Stimulated activated naive B cell treated with anti-CD40 and anti-IgM and Interleukin-4, amounts not matched to agents 10 μg/mL and 1 μg/mL and 100 μg/mL, for 72 hours (primary cell): ENCODE measurements at places on chromosomes 12 and 14.

- DNase-seq = no peak
These were observed 35.0 kb upstream of the FUT8 start for GRCh38 chr14:65377576-65377975.

- no peak for DNase-seq
These were observed 9.9 kb downstream of the SERPINA10 start for GRCh38 chr14:94282991-94283723.

GRCh38 chr12:42372154-42372791, 46.3 kb downstream of the PPHLN1 start:
- DNase-seq = peak; percentile 20

- no peak for DNase-seq
These were observed 612.7 kb upstream of the TBX3 start for GRCh38 chr12:115296613-115297198.

GRCh38 chr12:27614386-27614785, 81.9 kb upstream of the REP15 start:
- DNase-seq = no peak

- peak; percentile 50 for DNase-seq
These were observed at the start of gene DDN for GRCh38 chr12:48999371-49000131. TSS of gene DDN (minus strand) at chr12:48999375. CDS start at chr12:48999287, 88 bp downstream.

- DNase-seq = no peak
These were observed 24.9 kb downstream of the NAV3 start for GRCh38 chr12:77855548-77855947.

GRCh38 chr14:84963518-84963917, 566.4 kb upstream of the FLRT2 start:
- DNase-seq = no peak

- no peak for DNase-seq
These were observed 180.4 kb upstream of the HIF1A start for GRCh38 chr14:61514927-61515326.

DNA sequence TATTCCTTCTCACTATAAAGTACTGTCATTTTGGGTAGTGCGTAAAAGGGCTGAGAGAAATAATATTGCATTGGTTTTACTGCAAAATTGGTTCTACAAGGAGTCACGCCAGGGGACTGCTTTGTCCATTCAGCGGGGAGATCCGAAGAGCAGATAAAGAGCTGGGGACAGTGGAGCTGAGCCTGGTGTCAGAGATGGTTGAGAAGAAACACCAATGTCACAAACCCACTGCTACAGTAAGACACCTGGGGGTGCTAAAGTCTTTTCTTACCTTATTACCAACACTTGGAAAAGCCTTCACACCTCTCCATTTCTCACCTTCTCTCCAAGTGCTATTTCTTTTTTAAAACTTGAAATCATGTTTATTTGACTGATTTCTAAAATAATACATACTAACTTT, 14.1 kb downstream of the IL31 start:
- no peak for DNase-seq

DNA sequence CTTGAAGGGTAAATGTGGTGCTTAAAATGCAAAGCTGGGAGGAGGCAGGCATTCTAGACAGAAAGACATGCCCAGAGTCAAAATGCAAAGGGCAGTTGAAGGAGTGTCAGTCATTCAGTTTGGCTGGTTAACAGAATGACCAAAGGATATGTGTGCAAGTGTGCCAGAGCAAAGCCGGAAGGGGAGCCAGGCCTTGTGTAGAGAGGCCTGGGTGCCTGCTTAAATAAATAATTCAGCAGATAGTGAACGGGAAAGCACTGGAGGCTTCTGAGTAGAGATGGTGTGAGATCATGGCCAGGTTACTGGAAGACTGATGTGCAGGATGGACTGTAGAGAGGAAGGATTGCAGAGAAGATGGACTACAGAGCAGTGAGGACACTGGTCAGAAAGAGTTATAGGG, 244.9 kb downstream of the PRKD1 start:
- no peak for DNase-seq

GRCh38 chr14:54577977-54578376, 11.0 kb downstream of the SAMD4A start:
- no peak for DNase-seq

DNA sequence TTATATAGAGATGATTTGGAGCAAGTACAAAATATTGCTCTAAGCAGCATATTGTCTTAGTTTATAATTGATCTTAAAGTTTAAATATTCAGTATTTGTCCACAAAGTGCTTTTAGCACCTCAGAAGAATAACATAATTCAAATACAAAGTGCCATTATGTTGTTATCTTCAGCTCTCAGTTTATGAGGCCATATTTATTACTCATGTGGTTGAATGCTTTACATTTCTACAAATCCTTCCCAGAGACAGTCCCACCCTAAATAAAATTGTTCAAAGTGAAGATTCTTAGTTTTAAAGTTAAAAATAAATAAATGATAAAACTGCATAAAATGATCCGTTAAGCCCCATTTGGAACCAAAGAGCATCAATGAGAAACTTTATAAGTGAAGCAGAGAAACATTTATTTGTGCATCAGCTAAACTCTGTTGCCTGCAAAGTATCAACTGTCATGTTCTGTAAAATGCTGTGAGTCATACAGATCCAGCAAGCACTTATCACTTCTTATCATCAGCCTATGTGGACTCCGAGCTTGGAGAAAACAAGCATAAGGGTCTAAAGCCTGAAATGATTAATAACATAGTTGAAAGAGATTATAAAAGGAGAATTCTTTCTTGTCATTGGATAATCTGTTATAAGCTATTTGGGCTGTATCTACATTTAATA, 218.9 kb downstream of the ADAMTS20 start:
- no peak for DNase-seq

GRCh38 chr12:92854344-92854743, 74.8 kb downstream of the EEA1 start:
- no peak for DNase-seq

DNA sequence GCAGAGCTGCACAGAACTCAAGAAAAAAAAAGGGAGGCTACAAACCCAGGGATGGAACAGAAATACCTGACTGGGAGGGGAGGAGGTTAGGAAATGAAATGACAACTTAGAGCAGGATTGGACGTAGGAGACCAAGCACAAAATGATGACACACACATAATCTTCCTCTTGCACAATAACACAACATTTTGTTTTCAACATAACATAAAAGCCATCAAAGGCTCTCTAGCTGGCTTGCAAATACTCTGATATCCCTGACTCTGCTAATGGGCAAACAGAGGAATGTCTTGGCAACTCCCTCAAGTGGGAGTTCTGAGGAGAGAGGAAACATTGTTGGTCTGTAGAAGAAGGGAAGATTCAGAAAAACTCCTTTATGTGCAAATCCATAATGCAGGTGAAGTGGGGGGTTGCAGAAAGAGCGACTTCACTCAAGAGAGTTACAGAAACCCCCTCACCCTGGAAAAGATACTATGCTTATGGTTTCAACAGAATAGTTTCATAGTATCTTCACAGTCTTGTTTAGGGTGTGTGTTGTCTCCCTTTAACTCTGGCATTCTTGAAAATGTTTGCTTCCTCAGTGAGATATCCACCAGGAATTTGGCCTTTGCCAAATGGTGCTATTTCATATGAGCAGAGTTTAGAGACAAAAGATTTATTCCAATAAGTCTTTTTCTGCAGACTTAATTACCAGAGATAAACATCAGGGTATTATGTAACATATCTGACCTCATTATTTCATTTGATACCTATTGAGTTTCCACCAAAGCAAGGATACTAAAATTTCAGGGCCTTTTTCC, 43.8 kb upstream of the LTBP2 start:
- no peak for DNase-seq

GRCh38 chr12:117208206-117208605, 17.9 kb upstream of the FBXO21 start:
- no peak for DNase-seq

DNA sequence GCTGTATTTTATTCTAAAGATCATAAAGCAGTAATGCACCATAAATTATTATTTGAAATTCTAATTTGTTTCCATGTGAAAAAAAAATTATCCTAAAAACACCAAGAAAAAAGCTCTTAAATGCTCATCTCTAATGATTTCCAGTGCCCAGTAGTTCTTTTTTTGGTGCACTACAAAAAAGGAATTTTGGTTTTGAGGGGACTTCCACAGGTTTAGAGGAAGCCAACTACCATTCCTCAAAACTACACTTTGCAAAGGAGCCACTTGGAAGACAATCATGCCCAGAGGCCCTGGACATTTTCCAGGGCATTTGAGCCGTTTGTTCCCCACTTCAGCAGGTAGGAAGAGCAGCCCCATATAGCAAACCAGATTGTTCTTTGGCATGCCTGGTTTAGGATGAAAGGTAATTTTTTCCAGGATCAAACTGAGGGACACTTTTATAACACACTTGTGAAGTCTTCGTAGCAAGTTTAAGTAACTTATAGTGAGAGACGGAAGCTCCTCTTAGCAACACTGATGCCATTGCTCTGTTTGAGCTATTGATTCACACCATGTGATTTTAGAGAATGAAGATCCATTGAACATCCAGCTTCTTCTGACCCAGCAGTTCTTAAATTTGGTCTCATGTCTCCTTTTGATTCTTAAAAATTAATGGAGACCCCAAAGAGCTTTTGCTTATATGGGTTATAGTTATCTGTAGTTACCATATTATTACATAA, 187.9 kb downstream of the ETV6 start:
- no peak for DNase-seq

GRCh38 chr14:93705513-93706156, 82.7 kb downstream of the PRIMA1 start:
- DNase-seq = no peak

DNA sequence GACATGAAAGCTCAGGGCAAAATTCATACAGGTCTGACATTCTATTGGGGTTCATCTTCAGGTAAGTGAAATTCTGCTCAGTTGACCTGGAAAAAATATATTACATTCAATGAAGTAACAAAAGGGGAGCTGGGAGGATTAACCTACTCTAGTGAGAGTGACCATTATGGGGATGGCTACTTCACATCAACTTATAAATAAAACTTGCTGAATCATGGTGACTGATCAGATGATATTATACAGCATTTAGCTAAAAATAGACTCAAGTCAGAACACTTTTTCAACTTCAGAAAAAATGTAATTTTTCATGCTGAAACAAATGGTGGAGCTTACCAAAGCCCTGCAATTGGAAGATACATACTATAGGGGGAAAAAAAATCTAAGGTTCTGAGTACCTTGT, 800.2 kb downstream of the FSCB start:
- DNase-seq = no peak

GRCh38 chr14:90614696-90615516, 201.3 kb downstream of the TTC7B start:
- no peak for DNase-seq

DNA sequence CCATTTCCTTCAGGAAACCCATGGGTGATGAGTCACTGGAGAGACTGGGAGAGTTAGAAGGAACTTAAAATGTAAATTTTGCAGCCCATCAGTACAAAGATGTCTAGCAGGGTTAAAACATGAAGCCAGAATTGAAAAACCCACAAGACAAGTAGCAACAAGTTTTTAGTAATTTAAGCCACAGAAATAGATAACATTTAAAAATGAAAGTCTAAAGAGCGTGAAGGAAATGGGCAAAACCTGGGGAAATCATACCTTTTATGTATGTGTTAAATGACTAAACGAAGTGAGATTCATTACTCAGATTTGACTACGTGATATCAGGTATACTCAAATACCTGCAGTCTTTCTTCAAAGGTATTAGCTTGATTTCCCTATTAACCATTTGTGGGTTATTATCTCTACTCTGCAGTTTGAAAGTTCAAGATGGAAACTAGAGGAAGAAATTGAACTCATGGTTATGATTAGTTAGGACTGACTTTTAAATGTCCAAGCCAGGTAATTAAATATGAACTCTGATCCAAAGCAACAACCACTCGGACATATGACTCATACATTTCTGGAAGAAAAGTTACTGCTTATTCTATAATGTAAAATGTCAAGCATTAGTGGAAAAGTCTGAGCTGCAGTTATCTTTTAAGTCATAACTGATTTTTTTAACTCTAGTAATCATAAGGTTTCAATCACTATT, 84.1 kb downstream of the ITPR2 start:
- DNase-seq = no peak

DNA sequence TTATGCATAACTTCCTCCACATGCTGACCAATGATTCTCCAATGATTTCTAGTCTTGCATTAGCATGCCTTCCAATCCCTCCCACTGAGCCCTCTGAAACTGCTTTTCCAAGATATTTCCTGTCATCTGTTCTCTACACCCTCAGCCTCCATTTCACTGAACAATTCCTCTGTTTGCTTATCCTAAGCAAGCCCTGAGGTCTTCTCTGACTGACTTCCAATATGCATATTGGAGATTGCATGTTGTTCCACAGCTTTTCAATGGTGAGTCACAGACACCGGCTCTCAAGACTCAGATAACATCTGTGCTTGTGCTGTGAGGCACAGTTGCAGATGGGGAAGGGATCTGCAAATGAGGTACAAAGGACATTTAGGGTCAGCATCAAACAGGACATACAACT, 141.0 kb downstream of the SLC16A7 start:
- DNase-seq = no peak

DNA sequence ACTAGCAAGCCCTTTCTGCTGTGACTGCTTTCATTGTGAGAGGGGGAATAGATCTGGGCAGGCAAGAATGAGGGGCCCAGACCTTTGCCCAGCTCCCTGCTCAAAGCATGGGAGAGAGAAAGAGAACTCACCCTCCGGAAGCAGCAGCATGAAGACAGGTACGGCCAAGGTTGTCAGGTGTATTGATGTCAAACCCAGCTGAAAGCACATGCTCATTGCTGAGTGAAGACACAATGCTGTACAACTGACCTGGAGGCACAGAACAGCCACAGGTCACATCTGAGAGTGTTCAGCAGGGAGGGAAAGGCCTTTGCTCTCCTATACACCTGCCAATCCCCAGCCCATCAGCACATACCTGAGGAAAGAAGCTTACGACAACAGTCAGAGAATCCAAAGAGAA, 5.5 kb downstream of the ANKRD52 start:
- DNase-seq = no peak

- DNase-seq = no peak
These were observed 355.4 kb upstream of the FAR2 start for GRCh38 chr12:28793581-28794151.

DNA sequence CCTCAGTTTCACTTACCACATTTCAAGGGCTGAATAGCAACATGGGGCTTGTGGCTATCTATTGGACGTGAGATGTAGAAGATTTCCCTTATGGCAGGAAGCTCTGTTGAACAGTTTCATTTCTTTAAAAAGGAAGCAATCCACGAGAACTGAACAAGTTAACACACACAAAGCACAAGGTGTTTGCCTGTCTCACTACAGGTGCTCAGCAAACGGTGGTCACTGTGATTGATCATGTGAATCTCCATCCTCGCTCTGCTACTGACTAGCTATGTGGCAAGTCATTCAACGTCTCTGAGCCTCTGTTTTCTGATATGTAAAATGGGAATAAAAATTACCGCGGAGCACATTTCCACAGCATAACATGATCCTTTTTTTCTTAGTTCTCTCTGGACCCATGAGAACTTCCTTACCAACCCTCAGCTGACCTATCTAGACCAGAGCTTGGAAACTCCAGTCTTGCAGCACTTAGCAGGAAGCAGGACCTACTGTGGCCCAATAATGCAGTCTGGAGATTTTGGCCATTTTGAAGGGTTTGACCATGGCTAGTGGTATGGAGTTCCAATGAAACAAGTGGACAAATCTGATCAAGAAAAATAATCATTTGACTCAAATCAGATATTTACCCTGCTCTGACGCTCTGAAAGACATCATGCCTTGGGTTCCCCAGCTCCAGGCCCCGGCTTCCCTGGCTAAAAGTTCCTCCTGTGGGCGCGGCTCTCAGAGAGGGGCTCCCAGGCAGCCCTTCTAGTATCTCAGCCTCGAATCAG, 278.8 kb downstream of the ZFP36L1 start:
- DNase-seq = peak; percentile 53
